ENCODE measurements at places on chromosomes 7 and 10.

- DNase-seq = no peak
Observed at GRCh38 chr7:157633465-157634185, 296.8 kb downstream of the DNAJB6 start.

DNA sequence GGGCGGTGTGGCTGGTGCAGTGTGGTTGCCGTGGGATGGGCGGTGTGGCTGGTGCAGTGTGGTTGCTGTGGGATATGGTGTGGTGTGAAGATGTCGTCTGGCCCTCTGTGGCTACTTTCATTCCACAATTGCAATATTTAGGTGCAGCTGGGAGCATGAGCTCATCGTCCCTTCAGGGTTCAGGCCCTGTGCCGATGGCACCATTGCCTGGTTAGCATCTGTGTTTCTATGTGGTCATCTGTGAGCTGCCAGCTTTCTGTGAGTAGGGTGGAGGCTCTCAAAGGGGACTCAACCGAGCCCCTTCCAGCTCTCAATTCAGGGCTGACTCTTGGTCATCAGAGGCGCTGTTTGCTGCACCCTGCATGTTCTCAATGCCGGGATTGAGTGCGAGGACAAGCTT lies 3.6 kb downstream of the ADGRA1 start:
- no peak for DNase-seq

DNA sequence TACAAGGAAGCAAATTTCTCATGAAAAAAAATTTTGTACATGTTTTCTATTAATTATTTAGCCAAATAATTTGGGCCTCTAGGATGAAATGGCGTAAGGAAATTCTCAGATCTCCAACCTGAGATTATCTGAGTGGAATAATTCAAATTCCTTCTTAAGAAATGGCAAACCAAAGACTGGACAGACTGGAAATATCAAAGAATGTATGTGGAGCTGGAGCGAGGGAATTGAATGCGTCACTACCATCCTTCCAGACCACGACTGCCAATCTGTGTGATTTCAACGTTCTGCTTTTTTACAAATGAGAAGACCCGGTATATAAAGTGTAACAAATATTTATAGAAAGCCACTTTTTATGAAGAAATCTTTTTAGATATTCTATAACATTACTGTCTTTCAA lies 12.4 kb upstream of the BLNK start:
- no peak for DNase-seq

DNA sequence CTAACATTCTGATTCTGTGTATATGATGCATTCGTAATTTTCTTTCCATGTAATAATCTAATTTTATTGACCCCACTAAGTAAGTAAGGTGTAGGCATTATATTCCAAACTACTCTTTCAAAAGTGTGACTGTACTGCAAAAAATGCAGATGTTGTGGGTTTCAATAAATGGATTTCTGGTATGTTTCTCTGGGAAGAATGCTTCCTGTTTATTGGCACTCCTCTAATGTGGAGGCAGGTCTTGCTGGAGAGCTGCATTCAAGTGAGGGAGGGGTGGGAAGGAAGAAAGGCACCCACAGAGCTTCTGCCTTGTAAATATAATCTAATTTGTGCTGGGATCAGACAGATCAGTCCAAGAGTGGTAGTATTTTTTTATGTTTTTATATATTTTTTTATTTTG lies 23.9 kb downstream of the ST7 start:
- DNase-seq = peak; percentile 38

DNA sequence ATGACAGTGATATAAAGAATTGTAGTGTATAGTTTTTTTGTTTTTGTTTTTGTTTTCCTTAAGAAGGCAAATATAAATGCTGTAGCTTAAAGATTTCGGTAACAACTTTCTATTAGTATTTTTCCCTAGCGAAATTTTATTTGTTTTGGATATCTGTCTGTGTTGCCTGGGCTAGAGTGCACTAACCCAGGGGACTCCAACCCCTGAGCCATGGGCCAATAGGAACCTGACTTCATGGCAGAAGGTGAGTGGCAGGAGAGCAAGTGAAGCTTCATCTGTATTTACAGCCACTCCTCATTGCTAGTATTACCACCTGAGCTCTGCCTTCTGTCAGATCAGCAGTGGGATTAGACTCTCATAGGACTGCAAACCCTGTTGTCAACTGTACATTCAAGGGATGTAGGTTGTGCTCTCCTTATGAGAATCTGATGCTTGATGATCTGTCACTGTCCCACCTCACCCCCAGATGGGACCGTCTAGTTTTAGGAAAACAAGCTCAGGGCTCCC lies 65.4 kb upstream of the CCAR1 start:
- DNase-seq = no peak

DNA sequence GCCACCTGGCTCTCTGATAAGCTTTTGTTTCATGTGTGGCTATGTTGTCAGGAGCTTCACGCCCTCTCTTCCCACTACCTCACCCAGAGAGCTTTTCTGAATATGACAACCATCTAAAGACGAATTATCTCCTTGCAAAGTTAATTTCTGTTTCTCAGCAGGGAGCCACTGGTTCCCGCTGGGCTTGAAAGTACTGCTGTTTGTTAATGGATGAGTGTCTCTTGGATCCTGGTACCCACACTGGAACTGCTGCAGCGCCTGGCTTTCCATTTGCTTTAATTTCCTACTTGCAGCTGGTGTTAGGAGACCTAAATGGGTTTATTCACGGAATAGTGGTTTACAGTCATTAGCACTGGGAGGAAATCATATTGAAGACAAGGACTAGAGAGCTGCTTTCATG lies 267.9 kb upstream of the LRGUK start:
- DNase-seq = no peak

- no peak for DNase-seq
Observed at GRCh38 chr7:80520199-80520598, 8.3 kb upstream of the GNAT3 start.

DNA sequence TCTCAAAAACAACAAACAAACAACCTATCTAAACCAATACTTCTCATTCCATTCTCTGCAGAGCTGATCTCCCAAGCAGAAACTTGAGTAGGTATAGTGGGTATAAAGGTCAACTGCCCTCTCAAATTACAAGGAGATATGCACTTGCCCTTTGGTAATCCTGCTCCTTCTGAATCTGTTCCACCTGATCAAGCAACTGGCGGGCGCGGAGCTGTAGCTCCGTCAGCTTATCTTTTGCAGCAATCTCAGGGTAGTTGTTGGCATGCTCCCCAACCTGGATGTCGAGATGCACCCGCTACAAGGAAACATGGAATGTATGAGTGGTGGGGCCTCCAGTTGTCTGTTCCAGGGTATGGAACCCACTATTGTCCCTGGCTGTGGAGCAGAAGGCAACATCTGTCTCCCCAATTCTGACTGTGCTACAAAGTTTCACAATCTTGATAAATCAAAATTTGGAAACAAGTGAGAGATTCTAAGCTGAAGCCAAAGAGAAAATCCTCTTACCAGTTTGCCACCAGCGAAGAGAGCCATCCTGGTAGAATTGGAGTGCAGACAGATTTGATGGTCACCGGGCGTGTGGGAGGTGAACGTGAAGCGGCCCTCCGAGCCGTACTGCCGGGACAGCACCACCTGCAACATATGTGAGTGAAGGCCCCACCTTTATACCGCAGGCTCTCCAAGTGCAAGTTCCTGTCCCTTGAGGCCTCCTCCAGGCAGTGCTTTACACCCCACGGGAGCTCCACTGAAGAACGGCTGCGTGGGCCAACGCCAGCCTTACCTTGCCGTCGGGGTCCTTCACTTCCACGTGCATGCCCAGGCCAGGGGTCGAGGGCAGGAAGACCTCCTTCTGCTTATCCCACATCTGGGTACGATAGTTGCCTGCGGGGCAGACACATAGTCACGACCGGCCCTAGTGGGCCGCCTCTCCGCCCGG lies 819 bp downstream of the TMED4 start:
- no peak for DNase-seq

GRCh38 chr7:16046041-16046440 lies 359.6 kb upstream of the MEOX2 start:
- DNase-seq = no peak

DNA sequence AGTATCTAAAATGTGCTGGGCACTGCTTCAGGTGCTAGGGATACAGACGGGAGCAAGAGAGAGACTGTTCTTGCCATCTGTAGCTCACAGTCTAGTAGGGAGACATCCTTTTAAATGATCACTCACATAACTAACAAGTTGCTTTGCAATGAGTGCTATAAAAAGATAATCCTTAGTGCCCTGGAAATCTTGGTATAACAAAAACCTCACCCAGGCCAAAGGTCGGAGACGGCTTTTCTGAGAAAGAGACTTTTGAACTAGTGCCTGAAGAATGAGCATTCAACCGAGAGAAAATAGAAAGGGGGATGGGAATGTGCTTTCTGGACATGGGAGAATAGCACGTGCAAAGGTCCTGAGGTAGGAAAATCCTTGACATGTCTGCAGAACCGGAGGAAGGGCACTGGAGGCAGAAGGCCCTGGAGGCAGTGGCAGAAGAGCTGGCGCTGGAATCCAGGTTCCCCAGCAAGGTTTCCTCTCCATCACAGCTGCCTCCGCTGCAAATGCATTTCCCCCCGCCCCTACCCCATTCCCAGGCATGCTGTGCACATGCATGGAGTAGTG lies 89.4 kb downstream of the COL13A1 start:
- DNase-seq = no peak

DNA sequence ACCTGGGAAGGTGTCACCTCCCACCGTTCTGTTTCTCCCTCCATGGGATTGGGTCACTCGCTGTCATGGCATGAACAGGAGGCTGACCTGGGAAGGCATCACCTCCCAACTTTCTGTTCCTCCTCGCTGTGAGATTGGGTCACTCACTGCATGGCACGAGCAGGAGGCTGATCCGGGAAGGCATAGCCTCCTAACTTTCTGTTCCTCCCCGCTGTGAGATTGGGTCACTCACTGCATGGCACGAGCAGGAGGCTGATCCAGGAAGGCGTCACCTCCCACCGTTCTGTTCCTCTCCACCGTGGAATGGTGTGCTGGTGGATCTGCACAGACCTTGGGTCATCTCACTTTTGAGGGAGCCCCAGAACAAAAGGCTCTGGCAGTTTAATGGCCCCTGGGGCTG lies 239.2 kb upstream of the PRKCQ start:
- DNase-seq = no peak

DNA sequence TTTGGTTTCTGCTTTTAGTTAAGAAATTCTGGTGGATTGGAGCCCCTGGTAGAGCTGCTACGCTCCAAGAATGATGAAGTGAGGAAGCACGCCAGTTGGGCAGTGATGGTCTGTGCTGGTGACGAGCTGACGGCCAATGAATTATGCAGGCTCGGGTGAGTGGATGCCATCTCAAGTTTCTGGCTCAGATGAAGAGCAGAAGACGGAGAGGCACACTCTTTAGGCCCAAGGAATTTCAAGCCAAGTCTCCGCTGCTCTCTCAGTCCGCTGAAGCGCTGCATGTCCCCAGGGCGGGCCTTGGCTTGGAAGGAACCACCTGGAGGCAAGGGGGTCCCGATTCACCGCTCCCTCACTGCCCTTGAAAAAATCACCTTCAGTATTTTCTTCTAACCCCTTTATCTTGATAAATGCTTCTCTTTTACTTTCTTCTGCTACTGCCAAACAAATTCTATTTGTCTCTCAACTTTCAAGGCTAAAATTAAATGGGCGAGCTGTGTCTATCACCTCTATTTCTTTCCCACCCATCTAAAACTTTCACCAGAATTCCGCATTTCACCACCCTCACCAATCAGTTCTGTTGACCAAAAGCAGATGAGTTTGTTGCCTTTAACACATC lies 74.2 kb downstream of the ARMC3 start:
- no peak for DNase-seq

DNA sequence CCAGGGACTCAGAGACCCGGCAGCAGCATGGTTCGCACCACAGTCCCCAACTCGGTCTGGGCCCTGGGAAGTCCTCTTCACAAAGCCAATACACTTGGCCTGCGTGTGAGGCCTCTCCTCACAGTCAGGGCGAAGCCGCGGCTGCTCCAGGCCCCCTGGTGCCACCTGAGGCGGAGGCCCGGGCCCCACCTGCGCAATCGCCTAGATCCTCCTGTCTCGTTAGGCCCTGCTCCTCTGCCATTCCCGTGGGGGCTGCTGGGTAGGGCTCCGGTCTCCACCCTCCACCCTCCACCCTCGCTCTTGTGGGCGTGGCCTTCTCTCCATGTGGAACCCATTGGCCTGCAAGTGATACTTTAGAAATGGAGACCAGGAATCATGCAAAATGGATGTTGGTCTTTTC lies 553.3 kb downstream of the INHBA start:
- DNase-seq = no peak

GRCh38 chr7:149692056-149692455 lies 81.3 kb downstream of the ZNF467 start:
- DNase-seq = no peak

DNA sequence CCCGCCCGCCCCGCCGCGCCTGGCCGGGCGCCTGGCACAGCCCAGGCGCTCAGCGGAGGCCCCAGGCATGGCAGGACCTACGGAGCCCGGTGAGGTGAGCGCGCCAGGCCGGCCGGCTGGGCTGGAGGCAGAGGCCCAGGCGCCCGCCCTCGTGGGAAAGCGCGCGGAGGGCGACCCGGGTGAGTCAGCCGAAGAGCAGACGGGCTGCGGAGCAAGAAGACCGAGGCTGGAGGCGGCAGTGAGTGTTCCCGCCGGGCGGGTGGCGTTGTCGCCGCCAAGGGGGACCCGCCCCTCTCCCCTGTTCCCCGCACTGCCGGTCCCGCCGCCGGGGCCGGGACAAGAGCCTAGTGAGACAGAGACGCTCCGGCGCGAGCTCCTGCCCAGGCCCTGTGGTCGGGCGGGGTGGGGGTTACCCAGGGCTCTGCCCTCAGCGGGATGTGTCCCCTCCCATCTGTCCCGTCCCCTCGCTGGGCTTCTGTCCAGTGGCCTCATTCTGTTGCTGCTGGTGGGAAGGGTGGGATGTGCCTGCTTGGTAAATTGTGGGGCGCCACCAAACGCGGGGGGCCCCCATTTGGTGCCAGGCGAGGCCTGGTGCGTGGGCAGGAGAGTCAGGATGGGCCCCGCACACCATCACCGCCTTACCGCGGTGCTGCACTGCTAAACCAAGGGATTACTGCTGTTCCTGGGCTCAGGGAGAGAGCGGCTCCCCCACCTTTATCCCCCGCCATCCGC lies 17.0 kb upstream of the NODAL start:
- no peak for DNase-seq

GRCh38 chr10:29569795-29570194 lies 65.0 kb downstream of the SVIL start:
- DNase-seq = peak; percentile 66

DNA sequence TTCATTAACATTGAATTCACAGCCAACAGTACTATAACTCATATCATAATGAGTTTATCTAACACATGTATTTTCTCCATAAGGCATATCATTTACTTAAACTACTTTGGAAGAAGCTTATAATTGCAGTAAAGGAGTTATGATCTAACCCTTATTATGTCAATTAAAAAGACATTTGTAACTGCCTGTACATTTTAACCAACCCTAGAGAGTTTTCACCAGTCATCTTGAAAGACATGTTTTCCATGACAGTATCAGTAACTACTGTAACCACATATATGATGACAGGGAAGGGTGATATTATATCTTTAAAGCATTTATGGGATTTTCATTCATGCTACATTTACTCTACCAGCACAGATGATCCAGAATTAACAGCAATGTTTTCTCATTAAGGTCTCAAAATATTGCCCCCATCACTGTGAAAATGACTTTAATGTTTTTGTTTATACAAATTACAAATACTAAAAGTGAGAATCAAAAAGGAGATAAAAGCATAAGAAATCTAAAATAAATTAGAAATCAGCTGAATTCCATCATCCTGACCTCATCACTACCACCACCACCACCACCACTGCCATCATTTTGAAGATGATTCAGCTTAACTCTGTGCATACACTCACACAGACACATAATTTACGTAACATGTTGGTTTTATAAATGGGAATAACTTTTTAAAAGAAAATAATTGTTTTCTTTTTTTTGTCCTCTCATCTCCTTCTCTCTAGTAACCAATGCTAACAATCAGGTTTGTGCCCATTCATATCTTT lies 53.6 kb downstream of the MKLN1 start:
- no peak for DNase-seq

Measured in BJ (cell line).